ENCODE measurements at places on chromosomes 16 and 17. TPM values are rescaled to one million over a fixed set of nuclear protein-coding genes. Genes with fewer than 3 reads are reported as not detected.

The KRTAP2-3 gene
- total RNA-seq, result 12.8 TPM

The MYH1 gene
- 0.02 TPM for total RNA-seq

The KRT40 gene
- not detected for total RNA-seq

The GJD3 gene
- not detected for total RNA-seq

The SCGB1C2 gene
- total RNA-seq, result not detected

The C17orf107 gene
- total RNA-seq, result 13.4 TPM

- no peak for DNase-seq
Observed at GRCh38 chr16:52727849-52728248, 180.9 kb upstream of the TOX3 start.

- DNase-seq, result peak; percentile 90
Observed at GRCh38 chr17:17682293-17682736, 1.1 kb downstream of the RAI1 start.

DNA sequence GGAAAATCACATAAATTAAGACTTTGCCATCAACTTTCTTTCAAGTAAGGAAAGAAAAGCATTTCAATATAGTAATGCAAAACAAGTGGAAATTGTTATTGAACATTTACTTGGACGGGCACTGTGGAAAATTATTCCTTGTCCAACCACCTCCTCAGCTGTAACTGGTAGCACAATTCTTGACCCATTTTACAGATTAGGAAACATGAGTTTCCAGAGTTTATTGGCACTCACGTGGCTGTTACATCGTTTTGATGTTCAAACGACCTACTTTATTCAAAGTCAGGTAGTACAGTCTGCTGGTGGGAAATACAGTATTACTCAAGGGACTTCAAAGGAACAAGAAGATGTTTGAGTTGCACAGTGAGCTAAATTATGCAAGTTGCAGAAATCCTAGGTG lies 866 bp upstream of the PCTP start:
- DNase-seq, result no peak

- peak; percentile 80 for DNase-seq
Observed at GRCh38 chr17:80949451-80950421, 41.9 kb upstream of the CHMP6 start.

DNA sequence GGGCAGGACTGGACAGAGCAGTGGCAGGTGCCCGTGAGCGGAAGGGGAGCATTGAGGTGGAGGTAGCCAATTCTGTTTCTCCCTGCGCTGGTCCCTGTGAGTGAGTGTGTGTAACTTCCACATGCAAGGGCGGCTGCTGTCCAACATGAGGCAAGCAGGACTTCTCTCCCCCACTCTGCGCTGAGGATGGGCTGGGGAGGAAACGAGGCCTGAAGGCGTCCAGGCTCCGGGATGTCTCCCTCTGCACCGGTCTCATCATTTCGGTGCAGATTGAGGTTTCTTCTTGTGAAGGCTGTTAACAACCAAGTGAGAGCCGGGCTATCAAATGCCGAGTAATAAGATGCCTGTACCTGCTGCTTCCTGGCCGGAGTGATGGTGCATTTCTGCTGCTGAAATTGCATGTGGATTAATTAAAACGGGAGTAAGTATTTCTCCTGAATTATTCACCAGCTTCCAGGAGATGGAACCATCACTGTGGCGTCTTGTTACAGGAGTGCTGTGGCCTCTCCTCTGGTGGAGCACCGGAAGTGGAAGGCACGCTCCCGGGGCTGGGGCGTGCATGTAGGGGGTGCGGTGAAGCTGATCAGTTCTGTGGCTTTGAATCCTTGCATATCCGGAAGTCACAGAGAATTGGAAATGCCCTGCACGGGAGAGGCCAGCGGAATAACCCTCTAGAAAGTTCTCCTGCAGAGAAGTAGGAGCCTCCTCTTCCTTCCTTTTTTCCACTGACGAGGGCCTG lies 41.7 kb upstream of the MGAT5B start:
- no peak for DNase-seq

DNA sequence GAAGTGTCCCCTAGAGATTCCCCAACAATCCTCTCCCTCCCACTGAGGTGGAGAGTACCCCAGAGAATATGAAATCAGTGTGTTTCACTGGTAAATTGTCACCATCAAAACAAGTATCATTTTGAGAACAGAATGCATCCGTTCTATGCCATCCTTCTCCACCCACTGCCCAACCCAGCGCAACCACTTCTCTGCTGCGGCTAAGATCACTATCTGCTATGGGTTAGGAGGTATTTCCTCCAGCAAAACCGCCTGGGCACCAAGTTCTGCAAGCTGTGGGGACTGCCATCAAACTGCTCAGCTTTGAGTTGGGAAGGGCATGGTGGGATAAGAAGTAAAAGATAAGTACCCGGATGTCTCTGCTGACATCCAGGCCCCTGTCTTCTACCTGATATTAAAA lies 24.4 kb downstream of the CNTNAP1 start:
- DNase-seq, result no peak

GRCh38 chr17:7713782-7714181 lies 3.8 kb upstream of the DNAH2 start:
- no peak for DNase-seq

DNA sequence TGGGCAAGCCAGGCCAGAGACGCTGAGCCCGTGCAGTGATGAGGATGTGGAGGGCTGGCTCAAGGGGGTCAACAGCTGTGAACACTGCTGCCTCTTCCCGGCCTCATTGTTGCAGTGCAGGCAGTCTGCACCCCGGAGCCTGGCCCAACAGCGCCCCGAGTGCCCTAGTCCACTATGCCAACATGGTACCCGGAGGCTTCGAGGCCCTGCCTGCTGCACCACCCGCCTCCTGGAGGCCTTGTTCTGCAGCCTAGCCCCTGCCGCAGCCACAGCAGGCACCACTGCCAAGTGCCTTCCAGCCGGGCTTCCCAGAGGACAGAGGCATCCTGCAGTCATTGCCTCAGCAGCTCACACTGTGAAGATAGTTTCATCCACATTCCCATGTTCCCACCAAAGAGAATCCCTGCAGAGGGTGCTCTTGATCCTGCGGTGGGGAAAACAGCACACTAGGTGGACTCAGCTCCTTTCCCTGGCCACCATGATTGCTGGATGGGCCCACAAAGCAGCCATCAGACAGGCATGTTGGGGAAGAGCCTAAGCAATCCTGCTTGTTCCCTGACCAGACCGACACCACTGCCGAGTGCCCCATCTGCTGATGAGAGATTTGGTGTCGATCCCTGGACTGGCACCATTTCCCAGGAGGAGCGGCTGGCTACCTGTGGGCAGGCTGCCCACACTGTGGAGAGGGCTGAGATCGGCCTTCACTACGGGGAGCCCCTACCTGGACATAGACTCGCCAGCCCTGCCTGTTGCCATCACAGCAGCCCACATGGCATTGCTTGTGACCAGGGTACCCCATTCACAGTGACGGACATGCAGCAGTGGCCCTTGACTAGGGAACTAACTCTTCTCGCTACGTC lies 44.9 kb downstream of the USP22 start:
- DNase-seq, result no peak

DNA sequence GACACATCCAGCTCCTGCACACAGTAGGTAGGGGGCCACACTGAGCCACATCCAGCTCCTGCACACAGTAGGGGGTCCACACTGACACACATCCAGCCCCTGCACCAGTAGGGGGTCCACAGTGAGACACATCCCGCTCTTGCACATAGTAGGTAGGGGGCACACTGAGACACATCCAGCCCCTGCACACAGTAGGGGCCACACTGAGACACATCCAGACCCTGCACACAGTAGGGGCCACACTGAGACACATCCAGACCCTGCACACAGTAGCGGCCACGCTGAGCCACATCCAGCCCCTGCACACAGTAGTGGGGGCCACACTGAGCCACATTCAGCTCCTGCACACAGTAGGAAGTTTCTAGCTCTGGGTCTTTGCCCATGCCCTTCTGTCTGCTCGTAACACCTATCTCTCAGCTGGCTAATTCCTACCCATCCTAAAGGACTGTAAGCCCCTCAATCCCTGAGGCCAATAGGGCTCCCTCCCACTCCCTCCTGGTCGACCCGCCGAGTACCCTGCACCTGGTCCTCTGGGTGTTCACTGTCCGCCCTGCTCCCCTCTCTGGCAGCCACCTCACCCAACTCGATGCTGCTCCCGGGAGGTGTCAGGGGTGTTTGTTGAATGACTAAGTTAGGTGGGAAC lies 9.4 kb upstream of the ATP2A3 start:
- no peak for DNase-seq

- no peak for DNase-seq
Observed at GRCh38 chr17:55632893-55633292, 89.8 kb downstream of the TMEM100 start.

DNA sequence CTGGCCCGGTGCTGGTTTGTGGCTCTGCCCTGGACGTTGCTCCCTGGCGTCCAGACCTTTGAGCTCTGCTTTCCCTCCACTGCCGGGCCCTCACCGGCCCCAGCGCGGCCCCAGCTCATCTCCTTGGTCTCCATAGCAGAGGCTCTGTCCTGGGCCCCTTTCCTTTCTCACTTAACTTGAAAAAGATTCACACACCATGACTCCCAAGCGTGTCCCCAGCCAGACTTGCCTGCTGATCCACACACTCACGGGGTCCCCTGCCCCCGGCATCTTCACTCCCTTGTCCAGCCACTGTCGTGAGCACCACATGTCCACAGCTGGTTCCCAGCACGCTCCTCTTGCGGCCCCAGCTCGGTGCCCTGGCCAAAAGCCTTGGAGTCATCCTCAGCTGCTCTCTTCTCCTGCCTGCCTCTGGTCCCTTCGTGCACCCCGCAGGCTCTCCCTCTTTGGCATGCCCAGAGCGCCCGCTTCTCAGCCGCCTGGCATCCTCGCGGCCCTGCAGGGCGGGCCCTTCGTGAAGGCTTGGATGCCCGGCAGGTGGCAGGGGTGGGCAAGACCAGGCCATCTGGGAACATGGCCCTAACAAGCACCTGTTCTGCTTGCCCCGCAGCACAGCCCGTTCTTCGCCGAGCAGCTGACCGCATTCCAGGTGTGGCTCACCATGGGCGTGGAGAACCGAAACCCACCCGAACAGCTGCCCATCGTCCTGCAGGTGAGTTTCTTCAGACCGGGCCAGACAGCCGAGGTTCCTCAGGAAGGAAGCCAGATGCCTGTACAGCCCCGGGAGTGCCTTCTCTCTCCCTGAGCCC lies 145.6 kb upstream of the CHMP6 start:
- DNase-seq, result peak; percentile 68

DNA sequence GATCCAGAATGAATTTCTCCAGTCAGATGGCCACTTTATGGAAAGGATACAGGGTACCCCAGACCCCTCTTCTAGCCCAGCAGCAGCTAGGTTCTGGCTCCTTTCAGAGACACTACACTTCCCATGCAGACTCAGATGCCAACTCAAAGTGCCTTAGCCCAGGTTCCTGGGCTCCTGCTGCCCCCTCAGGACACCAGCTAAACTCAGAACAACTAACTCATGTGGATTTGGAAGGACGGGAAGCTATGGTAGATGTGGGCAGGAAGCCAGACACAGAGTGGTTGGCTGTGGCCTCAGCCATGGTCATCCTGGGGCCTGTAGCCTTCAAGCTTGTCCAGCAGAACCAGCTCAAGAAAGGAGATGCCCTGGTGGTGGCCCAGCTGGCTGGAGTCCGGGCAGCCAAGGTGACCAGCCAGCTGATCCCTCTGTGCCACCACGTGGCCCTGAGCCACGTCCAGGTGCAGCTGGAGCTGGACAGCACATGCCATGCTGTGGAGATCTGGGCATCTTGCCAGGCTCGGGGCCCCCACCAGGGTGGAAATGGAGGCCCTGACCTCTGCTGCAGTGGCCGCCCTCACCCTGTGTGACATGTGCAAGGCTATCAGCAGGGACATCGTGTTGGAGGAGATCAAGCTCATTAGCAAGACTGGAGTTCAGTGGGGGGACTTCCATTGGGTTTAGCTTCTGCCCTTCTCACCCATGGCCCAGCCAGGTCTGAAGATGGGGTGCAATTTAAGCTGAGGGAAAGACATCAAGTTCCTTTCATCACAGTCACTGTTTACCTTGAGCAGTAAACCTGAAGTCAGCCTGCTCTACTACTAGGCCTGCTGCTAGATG lies 111.8 kb downstream of the N4BP1 start:
- DNase-seq, result no peak

- no peak for DNase-seq
Observed at GRCh38 chr16:28010671-28011070, 52.8 kb downstream of the GSG1L start.

GRCh38 chr16:31186176-31186575 lies 6.2 kb downstream of the FUS start:
- DNase-seq, result no peak

DNA sequence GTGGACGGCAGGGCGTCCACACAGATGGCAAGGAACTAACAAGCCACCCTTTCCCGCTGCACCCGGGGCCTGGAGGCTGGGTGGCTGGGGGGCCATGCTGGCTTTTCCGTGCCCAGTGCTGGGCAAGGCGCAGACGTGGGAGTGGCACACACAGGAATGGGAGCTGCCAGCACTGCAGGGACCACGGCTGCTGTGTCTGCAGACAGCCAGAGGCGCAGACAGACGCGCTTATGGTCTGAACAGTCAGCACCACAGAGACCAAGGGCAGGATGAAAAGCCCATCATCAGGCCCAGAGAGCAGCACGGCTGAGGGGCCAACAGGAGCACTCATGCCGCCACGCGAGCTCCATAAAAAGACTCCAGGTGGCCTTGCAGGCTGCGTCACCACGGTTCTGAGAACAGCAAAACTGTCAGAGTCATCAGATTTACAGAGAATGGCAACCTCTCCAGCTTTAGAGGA lies 24.0 kb downstream of the PDIA2 start:
- DNase-seq, result no peak

DNA sequence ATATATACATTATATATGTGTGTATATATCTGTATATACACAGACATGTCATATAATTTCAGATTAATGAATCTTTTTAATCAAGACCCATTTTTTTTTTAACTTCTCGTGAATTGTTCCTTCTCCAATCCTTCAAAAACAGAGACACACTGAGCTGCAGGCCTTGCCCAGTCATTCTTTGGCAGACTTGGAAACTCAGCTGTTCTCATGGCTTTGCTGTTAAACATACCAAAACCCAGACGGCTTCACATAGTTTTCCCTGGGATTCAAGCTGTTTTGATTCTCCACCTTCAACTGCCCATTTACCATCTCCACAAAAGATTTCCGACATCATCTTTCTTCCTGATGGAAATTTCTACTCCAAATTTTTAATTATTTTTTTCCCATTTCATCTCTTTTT lies 148.7 kb downstream of the KCNJ2 start:
- no peak for DNase-seq

DNA sequence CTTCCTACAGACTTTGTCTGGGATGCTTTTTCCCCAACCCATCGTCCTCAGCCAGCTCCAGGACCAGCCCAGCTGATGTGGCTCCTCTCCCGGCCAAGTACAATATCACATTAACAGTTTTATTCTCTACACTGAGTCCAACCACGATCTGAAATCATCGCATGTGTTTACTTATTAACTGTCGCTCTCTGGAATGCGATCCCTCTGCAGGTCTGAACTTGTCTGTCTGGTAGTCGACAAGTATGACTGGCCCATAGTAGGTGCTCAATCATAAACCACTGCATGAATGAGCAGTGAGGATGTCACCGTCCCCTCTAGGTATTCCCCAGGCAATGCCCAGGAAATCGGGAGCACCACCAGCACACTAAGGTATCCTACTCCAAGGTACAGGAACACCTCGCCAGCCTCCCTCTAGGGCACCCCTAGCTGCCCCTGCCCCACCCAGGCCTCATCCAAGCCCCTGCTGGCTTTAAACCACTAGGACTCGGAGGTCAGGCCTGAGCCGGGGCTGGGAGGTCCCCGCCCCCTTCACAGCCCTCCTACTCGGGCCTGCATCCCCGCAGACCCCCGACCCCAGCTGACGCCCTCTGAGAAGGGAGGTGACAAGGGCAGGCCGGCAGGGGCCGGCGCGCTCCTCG lies 27.7 kb downstream of the RTN4RL1 start:
- DNase-seq, result no peak

Data from lower leg skin (tissue), 4 donors.